SIG-M5 (cell line): ENCODE measurements at places on chromosomes 12 and 14.

DNA sequence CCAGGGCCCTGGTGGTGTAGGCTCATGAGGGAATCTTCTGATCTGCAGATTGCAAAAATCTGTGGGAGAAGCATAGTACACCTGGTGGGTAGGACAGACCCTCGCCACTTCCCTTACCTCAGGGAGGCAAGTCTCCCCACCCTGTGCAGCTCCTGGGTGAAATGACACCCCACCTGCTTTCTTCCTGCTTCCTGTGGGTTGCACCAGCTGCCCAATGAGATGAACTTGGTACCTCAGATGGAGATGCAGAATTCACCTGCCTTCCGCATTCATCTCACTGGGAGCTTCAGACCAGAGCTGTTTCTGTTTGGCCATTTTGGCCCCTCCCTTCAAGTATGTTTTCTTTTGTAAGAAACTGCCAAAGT lies 4.7 kb downstream of the CLEC2D start:
- DNase-seq = no peak

- no peak for DNase-seq
Observed at GRCh38 chr12:14396071-14396470, 30.6 kb downstream of the ATF7IP start.

- DNase-seq = no peak
Observed at GRCh38 chr12:64694130-64695040, 64.8 kb downstream of the GNS start.

GRCh38 chr12:1932264-1932777 lies 13.9 kb upstream of the CACNA2D4 start:
- DNase-seq = no peak

DNA sequence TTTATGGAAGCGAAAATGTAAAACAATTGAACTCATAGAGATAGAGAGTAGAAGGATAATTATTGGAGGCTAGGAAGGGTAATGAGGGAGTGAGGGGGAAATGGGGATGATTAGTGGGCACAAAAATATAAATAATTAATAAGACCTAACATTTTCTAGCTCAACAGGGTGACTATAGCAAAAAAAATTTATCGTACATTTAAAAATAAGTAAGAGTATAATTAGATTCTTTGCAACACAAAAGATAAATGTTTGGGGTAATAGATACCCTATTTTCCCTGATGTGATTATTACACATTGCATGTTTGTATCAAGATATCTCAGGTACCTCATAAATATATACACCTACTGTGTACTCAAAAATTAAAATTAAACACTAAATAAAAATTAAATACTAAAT lies 1070.0 kb downstream of the LRFN5 start:
- no peak for DNase-seq

- no peak for DNase-seq
Observed at GRCh38 chr14:50400461-50400860, 3.8 kb upstream of the CDKL1 start.

GRCh38 chr14:99323603-99324185 lies 51.7 kb upstream of the BCL11B start:
- DNase-seq = no peak

- no peak for DNase-seq
Observed at GRCh38 chr12:27751386-27752047, 28.5 kb upstream of the KLHL42 start.

- no peak for DNase-seq
Observed at GRCh38 chr14:69288011-69288771, 28.2 kb downstream of the GALNT16 start.
